Kidney (tissue), 22 donors: ENCODE measurements at places on chromosomes 6 and 20. TPM values are rescaled to one million over a fixed set of nuclear protein-coding genes. Genes with fewer than 3 reads are reported as not detected.

GRCh38 chr6:156949376-156949775 is 172.2 kb downstream of the ARID1B start:
- DNase-seq: no peak

- no peak for DNase-seq
These were observed 37.4 kb upstream of the TAGAP start for GRCh38 chr6:159082039-159082815.

DNA sequence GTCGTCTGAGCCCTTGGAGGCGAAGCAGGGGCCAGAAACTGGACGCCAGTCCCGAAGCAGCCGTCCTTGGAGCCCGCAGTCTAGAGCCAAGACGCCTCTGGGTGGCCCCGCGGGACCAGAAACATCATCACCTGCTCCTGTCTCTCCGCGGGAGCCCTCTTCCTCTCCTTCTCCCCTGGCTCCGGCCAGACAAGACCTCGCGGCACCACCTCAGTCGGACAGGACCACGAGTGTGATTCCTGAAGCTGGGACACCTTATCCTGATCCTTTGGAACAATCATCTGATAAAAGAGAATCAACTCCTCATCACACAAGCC is 416 bp downstream of the RSPH4A start:
- no peak for DNase-seq

- no peak for DNase-seq
These were observed 15.1 kb upstream of the ISM1 start for GRCh38 chr20:13205848-13206434.

DNA sequence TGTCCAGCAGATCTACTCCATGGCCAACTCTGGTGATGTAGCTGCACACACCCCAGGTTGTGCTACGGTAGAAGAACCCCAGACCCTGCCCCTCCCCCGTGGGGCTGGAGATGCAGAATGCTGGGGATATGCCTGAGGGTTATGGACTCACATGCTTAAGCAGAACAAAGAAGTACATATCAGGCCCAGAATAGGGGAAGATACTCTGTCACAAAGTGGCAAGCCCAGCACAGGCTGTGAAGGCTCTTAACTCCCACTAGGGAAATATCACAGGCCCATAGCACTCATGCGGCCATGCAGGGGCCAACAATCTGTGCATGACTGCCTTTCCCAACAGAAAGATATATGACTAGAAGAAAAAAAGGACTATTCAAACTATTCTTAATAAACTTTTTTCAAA is 234.9 kb downstream of the KCNQ5 start:
- no peak for DNase-seq

DNA sequence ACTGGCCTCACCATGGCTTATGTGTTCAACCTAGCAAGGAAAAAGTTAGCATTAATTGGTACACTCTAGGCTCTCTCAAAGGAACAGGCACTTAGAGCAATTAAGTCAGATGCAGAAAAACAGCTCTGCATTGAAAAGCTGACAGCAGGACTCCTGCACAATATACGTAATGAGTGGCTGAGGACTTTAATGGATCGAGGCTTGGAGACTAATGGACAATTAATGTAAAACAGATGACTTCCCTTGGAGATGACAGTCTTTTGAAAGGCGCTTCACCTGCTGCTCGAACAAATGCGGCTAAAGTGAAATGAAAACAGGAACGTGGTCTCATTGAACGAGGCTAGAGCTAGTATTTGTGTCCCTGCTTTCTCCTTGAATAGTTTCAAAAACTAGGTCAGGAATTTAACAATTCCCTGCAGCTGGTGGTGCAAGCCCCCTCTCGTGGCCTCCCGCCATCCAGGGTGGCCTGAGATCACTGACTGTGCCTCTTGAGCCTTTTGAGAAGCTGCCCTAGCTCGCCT is 137.1 kb downstream of the ELOVL4 start:
- peak; percentile 25 for DNase-seq

DNA sequence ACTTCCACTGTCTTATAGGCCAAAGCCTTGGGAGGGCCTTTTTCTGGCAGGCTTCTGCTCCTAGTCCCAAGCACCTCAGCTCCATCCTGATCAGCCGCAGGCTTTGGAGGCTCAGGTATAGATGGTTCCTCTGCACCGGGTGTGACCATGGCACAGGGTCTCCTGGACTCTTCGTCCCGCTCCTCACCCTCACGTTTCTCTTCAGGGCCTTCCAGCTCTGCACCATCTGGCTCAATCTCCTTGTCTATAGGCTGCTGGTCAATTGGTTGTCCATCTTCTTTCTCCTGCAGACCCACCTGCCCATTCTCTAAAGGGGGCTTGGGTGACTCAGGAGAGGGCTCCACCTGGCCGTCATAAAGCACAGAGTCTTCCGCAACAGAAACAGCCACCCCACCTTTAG is 37.0 kb downstream of the BFSP1 start:
- DNase-seq: no peak

Gene SLC29A1
- total RNA-seq: 74.6 TPM

Gene ZNF165
- 3.6 TPM for total RNA-seq

Gene UBE2C
- total RNA-seq: 2.4 TPM

Gene FAM110A
- 10.2 TPM for total RNA-seq
